ENCODE measurements at places on chromosomes 1 and 21.

- no peak for DNase-seq
Measured at GRCh38 chr21:42531771-42532170, 18.1 kb downstream of the SLC37A1 start.

- no peak for DNase-seq
Measured at GRCh38 chr1:61157468-61157987, 75.2 kb downstream of the NFIA start.

DNA sequence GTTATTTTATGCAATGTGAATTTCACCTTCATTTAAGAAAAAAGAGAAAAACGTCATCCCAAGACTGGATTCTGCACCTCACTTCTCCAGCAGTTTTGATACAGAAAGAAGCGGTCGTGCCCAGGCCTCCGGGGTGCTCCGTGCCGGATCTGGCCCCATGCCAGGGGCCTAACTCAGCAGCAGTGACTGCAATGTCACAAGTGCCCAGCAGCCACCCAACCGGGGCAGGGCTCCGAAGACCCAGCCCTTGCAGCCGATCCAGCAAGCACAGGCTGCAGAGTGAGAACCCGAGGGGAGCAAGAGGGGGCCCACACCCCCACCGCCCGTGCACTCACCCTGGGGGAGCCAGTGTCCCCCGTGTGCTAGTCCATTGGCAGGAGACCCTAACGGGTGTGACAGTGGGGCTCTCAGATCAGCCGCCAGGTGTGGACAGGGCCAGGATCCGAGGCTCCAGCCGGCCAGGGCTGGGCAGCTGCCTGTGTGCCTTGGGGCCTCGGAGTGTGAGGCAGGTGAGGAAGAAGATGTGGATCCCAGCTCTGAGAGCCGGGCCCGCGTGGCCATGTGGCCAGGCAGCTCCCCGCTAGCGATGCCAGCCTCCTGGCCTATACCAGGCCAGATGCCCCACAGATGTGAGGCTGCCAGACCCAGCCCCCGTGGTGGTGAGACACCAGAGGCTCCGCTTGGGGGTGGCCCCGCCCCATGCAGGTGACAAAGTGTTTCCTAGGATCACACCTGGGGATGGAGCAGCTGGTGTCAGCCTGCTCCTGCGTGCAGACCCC lies 60.6 kb downstream of the MEGF6 start:
- DNase-seq = no peak

DNA sequence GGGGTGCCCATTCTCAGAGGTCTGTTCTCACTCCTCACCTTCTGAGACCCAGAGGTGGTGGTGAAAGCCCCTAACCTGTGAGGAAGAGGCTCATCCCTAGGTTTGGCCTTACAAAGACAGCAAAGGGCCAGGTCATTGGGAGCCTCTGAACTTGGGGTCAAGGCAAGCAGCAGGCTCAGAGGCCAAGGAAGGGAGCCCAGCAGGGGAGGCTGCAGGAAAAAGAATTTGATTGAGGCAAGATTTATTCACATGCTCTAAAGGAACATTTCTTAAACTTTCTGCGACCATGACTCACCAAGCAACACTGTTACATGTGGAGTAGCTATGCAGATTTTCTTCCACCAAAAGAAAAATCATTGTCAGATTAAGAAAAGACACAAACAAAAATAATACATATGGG lies 132.5 kb upstream of the SYT6 start:
- DNase-seq = no peak

DNA sequence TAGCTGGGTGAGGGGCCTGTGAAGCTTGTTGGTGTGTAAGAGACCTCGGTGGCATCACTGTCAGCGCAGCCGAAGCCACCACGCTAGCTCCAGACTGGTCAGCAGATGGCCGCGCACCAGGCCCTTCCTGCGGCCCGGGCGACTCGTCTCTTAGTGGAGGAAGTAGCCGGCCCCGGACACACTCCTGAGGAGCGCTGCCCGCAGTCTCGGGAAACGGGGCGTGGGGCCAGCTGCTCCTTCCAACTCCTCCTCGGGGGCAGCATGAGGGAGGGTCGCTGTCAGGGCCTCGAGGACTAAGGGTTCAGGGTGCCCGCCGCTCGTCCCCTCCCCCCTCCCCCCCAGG lies 20.4 kb downstream of the H3-3A start:
- no peak for DNase-seq

GRCh38 chr1:234705615-234706014 lies 95.6 kb upstream of the IRF2BP2 start:
- DNase-seq = no peak

- no peak for DNase-seq
Measured at GRCh38 chr1:246989901-246990300, 18.0 kb downstream of the ZNF695 start.

DNA sequence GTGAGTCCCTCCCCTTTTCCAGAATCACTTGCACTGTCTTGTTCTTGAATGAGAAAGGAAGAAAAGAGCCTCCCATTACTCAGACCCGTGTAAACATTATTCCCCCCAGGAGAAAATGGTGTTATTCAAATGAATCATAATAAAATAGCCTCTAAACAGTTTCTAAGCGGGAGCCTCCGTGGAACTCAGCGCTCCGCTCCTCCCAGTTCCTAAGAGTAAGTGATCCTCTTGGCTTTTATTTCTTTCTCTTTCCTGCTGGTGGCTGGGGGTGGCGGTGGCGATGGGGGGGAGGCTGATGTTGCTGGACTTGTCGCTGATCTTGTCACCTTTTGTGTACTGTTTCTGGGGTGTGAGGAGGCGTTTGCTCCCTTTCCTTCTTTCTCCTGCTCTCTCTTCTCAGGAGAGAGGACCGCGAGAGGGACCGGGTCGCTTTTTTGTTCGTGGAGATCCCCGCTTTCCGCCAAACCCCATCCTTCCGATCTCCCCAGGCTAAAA lies 781 bp downstream of the PROX1 start:
- no peak for DNase-seq

- DNase-seq = no peak
Measured at GRCh38 chr1:168613038-168613451, 36.6 kb downstream of the XCL1 start.
